RCC 7860 (cell line): ENCODE measurements at places on chromosomes 6 and 20.
A peak's percentile ranks its signal among the peaks of the same experiment; 100 is the strongest.

- DNase-seq, result no peak
Measured at GRCh38 chr6:47740714-47741113, 41.1 kb upstream of the OPN5 start.

GRCh38 chr6:163705923-163706322 is 291.4 kb downstream of the QKI start:
- no peak for DNase-seq

GRCh38 chr6:18317850-18318249 is 53.5 kb upstream of the DEK start:
- DNase-seq, result no peak

GRCh38 chr6:97394160-97394748 is 111.2 kb upstream of the MMS22L start:
- peak; percentile 37 for DNase-seq

DNA sequence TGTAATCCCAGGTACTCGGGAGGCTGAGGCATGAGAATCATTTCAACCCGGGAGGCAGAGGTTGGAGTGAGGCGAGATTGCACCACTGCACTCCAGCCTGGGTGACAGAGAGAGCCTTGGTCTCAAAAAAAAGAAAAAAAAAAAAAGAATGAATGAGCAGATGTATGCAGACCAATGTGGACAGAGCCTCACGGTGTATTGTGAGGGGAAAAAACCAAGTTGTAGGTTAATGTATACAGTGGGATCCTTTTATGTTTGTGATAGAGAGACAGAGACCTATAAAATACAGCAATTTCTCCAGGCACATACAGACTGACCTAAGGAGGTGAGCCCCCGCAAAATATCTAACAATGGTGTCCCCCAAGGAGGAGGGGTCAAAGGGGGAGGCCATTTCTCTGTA is 11.7 kb downstream of the TGM2 start:
- no peak for DNase-seq

DNA sequence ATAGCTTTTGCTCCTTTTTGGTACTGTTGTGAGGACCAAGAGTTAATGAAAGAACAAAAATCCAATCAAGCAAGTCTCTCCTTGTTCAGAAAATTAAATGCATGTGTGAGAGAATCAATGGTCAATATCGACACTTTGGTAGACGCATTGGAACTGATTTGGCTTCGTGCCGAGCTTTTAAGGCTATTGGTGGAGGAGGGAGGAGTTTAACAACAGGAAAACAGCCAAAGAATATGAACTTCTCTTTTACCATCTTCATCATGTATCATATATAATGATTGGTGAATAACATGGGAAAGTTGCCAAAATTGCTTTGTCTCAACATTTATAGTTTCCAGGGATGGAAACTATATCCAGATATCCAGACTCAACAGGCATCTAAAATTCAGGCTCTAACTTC is 266.5 kb upstream of the CITED2 start:
- no peak for DNase-seq

- DNase-seq, result no peak
Measured at GRCh38 chr6:143682805-143683204, 5.0 kb downstream of the PHACTR2 start.

DNA sequence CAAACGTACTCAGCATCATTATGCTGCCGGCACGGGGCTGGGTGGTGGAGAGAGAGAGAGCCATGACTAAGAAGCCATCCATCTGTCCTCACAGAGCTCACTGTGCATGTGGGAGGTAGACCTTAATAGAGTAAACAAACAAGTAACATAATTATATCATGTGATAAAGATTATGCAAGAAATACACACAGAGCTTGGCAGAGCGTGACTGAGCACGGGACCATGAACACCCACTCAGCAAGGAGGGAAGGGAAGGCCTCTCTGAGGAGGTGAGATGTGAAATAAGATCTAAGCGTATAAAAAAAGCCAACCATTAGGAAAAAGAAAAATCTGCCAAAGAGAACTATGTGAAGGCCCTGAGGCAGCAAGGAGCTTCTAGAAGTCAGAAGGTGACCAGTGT is 207.5 kb downstream of the PTPRT start:
- DNase-seq, result no peak

- DNase-seq, result no peak
Measured at GRCh38 chr20:6705926-6706548, 61.4 kb upstream of the BMP2 start.

DNA sequence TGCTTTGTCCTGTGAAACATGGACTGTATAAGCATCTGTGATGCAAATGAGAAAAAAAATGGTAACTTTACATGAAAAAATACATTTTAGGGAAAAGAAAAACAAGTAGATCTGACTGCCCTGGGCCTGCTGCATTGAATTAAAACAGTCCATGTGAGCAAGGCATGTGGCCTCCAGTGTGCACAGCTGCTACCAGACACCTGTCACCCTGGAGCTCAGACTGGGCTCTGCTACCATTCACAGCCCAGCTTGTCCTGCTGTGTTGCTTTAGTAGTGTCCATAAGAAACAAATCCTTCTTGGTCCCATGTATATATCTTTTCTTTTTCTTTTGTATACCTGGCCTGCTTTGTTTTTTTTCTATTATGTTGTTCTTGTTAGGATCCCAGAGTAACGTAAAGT is 315.9 kb downstream of the NKAIN2 start:
- DNase-seq, result no peak

DNA sequence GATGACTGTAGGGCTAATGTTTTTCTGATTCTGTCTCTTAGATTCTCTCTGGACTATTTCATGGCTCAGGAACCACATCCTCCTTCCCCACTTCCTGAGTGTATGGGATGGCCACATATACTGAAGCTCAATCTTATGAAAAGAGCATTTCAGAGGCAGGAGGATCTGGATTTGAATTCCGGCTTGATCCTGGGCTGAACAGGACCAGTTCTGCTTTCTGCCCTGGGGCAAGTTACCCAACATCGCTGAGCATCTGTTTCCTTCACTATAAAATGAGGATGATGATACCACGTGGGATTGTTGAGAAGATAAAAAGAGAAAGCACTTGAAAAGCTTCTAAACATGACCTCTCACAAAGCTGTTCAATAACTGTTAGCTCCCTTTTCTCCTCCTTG is 168.4 kb upstream of the TNFAIP3 start:
- DNase-seq, result peak; percentile 45

GRCh38 chr6:156955494-156956183 is 178.5 kb downstream of the ARID1B start:
- no peak for DNase-seq

DNA sequence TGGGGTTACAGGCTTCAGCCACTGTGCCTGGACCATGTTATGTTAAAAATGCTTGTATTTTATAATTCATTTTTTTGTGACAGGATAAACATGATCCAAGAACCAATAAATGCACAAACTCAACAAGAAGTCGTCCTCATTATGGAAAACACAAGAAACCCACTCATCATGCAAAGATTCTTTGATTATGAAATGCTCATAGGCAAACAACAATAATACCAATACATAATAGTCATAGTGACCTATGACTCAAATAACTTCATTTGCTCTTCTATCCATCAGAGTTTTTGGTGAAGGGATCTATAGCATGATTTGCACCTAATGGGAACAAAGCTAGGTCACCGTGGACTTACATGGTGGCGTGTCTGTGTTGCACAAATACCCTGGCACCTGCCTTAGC is 217.1 kb upstream of the THEMIS start:
- DNase-seq, result no peak

DNA sequence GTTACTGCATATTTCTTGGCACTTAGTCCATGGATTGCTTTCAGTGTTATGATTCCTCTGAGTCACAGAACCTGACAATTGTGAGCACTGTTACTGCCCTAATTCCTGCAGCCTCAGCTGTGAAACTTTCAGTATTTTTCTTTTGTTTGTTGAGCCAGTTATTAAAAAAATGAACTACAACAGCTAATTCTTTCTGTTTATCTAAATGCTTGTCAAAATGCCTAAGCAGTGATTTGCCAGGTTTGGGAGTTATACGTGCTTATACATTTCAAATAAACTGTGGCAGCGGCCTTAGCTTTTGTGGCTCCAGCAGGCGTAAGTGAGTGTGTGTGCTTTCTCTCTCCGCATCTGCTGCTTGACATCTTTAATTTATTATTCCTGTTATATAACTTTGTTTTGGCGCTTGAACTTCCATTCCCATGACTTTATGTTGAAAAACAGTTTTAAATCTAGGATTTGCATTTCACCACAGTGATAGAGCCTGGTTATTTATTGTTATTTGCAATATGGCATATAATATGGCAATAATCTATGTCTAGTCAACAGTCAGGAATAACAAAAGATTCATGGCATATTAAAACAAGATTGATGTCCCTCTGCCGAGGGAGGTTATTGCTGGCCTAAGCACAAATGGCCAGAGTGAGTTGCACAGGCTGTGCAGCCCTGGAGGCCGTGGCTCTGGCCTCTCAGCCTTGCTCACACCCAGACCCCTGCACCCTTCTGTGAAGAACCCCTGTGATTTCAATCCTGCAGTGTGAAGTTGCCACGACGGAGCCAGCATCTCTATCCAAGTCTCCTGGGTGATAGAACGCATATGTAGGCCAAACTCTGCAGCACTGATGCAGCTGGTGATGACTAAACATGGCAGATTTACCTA is 303.4 kb downstream of the THBS2 start:
- DNase-seq, result no peak

DNA sequence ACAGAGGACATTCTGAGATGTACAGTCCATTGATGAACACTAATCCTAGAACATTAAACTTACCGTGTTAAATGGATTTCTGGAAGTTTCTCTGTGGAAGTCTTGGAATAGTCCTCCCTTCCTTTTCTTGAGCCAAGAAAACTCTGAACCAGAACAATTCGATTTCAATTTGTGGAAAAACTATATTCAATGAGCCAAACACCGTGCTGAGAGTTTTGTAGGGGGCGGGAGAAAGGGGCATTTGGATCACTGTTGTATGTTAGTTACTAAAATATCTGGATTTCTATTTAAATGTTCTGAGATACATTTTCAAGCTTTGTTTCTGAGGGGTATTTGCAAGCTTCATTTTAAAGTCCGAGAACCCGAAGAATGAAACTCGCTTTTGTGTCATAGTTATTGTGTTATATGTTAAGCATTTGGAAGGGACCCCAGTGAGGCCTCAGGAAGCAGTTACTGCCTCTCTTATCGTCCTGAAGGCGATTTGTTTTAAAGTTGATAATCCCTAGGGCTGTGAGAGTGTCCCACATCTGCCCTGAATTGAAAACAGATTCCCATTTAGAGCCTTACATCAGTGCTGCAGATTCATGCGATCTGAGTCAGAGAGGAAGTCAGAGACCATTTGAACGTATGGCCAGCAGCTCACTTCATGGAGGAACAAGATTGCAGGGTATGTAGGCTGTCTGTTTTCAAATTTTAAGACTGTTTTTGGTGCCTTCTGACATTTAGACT is 70.8 kb upstream of the SASH1 start:
- no peak for DNase-seq

DNA sequence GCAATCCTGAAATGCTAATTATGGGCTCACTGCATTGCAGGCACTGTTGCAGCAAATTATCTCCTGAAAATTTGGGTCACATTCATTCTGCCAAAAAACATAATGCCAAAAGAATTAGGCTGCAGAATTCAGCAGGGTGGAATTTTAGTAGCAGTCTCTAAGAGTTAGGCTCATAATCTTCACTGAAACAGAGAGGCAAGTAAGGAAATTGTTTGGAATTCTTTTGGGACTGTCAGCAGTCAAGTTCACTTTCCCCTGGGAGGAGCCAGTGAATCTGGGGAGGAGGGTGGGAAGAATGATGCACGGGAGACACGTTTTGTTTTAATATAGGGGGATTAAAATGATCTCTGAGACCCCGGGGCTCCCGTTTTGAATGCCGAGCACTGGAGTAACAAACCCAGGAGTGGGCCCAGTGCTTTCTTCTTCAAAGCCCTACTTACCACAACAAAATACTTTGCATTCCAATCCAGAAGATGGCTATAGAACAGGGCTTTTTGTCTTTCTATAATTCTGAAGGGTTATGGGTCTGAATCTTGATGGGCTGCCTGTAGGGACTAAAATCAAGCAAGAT is 44.7 kb downstream of the SOBP start:
- no peak for DNase-seq

GRCh38 chr6:94367316-94367715 is 948.0 kb upstream of the EPHA7 start:
- DNase-seq, result no peak

- DNase-seq, result no peak
Measured at GRCh38 chr20:11718474-11719094, 199.1 kb upstream of the BTBD3 start.

- DNase-seq, result no peak
Measured at GRCh38 chr6:133129556-133129955, 111.6 kb upstream of the EYA4 start.
